ENCODE measurements at places on chromosomes 5 and 9.
A peak's percentile ranks its signal among the peaks of the same experiment; 100 is the strongest.

DNA sequence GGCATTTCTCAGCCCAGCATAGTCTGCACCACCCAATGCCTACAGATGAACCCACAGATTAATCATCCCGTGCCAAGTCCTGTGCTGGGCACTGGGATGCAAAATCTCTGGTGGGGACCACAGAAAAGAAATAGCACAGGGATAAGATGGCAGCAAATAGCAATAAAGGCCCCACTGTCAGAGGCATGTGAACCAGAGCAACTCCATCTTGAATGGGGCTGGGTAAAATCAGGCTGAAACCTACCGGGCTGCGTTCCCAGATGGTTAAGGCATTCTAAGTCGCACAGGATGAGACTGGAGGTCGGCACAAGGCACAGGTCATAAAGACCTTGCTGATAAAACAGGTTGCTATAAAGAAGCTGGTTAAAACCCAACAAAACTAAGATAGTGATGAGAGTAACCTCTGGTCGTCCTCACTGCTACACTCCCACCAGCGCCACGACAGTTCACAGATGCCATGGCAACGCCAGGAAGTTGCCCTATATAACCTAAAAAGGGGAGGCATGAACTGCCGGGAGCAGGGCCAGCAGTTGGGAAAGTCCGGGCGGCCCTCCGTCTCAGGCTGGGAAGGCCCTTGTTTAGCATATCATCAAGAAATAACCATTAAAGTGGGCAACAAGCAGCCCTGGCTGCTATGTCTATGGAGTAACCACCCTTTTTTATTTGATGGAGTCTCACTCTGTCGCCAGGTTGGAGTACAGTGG is 65.2 kb downstream of the C9orf50 start:
- peak; percentile 47 for DNase-seq

- DNase-seq: peak; percentile 47
Measured at GRCh38 chr9:115038178-115038577, 79.8 kb downstream of the TNC start.

DNA sequence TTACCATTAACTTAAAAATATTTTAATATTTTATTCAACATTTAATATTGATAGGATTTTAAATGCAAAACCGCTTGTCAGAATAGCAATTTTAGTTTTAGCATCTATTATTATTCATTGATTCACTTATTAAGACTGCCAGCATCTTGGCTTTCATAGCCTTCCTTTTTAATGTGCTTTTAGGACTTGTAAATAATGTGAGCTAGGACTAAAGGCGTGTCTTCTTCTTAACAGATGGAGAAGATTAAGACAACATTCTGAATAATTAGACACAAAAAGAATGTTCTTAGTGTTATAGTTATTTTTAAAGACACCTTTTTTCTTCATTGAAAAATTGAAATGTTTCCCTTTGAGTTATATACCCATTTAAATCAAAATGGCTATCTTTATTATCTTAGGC is 6.9 kb downstream of the IL31RA start:
- no peak for DNase-seq

DNA sequence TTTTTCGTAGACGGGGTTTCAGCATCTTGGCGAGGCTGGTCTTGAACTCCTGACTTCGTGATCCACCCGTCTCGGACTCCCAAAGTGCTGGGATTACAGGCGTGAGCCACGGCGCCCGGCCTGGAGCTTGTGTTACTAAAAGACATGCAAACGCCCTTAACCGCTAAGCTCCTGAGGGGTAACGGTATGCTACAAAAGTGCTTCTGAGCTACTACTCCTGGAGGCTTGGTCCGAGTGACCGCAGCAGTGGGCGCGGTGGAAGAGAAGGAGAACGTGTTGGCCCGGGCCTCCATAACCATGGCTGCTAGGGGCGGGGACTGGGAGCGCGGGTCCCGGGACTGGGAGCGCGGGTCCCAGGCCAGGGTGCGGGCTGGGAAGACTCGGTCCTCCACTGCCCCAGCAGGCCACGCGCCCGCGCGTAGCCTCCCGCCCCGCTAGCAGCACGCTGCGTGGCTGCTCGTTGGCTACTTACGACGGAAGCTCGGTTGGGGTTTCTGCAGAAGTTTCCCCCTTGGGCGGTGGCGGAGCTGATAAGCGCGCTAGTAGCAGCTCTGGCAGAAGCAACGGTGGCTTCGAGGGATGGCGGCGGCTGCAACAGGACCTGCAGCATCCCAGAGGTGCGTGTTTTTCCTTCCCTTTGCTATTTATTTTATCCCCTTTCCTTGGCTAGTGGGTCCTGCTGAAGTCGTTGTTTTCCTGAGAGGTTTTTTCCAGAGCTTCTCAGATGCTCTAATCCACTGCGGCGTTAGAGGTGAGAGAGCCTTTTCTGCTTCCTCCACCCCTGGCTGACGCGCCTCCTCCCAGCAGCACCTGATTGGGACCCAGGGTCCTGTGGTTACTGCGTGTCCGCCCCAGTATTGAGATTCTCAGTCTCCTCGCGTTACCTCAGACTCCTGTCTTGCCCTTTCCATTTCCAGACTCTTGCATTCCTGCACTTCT is 69.2 kb upstream of the CCDC180 start:
- peak; percentile 88 for DNase-seq

DNA sequence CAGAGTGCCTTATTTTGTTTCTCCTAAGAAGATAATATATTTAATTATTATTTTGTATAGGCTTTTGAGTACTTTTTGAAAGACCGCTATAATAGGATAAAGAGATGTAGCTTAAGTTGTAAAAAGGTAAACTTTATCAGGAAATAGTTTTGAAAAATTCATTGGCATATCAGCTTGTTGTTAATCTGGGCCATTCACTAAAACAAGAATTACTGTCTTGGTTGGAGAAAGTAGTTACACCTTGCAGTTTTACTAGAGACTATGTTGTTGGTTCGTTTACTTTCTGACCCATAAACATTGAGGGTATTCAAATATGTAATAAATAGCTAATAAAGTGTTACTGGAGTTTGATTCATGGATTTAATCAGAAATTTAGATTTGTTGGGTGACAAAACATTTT is 33.7 kb downstream of the TNPO1 start:
- no peak for DNase-seq

DNA sequence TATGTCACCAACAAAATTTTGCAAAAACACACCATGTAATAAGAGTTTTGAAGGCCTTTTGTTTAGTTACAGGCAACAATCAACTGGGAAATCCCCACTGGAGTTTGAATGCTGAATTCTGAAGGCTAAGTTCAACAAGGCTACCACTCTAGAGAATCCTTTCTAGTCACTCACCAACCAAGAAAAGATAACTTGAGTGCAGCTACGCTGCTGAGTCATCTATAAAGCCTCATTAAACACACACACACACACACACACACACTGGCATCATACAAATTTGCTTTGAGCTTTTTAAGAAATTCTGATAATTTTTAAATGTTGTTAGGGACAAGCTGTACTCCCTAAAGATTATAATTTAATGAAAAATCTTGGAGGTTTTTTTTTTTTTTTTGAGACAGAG is 219.6 kb downstream of the DENND1A start:
- DNase-seq: no peak

- DNase-seq: no peak
Measured at GRCh38 chr5:108093186-108093585, 288.7 kb downstream of the FBXL17 start.

DNA sequence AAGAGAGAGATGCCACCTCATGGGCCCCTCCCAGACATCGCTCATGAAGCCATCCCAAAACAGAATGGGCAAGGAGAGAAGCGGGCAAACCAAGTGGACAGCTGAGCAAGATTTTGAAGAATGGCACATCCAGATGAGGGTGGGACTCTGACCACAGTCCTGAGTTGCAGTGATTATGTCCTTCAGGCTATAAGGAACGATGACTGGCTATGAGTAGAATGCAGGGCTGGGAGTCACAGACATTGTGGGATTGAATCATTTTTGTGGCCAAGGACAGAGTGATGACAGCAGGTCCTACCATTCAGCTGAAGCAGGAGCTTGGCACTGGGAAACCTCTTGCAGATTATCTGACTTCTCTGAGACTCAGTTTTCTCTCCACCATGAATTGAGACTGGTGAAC is 245.7 kb upstream of the SLC30A5 start:
- DNase-seq: no peak

- no peak for DNase-seq
Measured at GRCh38 chr5:98064118-98064685, 709.3 kb upstream of the RGMB start.

DNA sequence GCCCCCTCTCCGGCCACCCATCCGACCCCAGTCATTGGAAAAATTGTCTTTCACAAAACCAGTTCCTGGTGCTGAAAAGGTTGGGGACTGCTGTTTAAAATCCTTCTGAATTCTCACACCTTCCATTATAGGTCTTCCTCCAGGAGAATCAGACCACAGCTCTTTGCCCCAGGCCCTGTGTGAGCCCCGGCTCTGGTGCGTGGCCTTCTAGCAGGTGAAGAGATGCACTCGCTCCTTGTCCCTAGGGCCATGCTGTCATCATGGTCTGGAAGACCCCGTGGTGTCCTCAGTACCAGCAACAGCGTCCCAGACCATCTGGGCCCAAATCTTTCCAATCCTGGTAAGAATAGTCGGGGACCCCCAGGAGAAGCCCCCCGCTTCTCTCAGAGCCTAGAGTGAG is 95.2 kb downstream of the DAP start:
- DNase-seq: no peak

- DNase-seq: no peak
Measured at GRCh38 chr5:146213210-146213826, 9.9 kb downstream of the RBM27 start.

GRCh38 chr5:24923400-24923799 is 278.6 kb upstream of the CDH10 start:
- DNase-seq: no peak

DNA sequence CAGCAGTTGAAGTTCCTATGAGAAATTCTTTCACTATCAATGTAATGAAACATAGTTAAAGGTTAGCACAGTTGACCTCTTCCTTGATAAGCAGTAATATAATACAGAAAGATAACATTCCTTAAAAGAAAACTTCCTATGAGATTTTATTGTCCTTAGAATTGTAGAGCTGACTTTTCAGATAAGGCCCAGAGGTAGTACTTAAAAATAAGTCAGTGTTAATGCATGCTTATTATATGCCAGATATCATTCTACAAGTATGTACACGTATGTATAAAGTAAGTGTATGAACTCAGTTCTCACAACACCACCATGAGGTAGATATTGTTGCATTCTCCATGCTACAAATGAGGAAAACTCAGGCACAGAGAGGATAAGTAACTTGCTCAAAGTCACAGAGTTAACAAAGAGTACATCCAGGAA is 15.3 kb downstream of the AP3S1 start:
- no peak for DNase-seq

DNA sequence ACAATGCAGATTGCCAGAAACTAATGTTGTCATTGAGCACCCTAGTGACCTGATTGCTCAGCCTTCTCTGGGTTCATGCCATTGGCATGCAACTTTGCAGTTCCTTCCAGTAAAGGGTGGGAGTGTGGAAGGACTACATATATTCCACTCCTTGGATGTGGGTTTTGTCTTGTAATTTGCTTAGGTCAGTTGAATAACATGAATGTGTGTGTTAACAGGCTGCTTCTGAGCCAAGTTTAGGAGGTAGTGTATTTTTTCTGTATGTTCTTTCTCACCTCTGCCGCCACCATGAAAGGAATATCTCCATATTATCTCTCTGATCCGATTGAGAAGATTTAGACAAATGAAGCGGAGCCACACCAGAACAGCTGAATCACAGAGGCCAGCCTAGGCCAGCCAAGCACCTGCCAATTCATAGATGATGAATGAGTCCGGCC is 1929.6 kb upstream of the CDH6 start:
- DNase-seq: no peak

DNA sequence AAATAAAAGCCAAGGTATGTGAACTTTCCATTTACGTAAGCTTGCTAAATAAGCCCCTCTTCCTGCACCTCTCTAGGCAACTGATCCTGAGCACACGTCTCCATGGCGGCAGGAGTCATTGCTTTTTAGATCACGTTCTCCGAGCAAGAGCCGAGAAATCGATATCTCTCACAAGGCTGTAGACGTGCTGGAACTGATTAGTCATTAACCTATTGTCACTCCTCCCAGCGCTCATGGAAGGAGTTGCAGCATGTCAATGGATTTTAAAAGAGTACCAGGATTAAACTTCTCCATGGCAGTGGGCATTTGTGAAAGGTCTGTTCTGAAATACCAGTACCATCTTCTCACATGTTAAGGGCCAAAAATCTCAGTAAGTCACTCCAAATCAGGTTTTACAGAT is 4.7 kb upstream of the ADCY2 start:
- DNase-seq: no peak

GRCh38 chr5:91727463-91727862 is 344.3 kb upstream of the ARRDC3 start:
- DNase-seq: no peak

- DNase-seq: no peak
Measured at GRCh38 chr9:127066060-127066850, 56.2 kb downstream of the ANGPTL2 start.

DNA sequence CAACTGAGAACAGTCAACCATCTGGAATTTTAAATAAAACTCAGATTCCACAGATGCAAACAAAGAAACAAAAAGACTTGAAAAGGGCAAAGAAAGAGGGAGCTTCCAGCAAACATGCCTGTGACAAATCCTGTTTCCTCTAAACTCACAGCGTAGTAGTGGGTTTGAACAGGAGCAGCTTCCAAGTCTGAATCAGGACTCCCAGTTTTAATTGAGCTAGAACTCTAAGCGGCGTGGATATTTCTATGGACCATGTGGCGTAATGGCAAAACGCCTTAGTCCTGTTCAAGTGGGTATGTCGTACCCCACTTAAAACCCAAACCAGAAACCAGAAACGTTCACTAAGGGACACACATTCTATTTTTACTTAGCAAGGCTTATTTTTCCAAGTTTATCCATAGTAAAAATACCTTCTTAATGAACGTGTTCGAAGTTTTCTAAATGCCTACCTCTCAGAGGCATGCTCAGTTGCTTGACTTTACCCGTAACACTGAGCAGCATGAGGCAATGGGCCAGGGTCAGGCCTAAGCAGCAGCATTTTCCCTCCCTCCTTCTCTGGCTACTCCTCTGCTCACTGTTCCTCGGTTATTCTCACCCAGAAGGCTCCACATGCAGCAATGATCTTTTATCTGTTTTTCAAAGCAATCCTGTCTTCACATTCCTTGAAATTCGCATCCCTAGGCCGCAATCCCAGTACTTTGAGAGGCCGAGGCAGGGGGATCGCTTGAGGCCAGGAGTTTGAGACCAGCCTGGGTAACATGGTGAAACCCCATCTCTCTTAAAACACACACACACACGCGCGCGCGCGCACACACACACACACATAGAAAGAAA is 77.9 kb downstream of the FNBP1 start:
- DNase-seq: no peak

- DNase-seq: no peak
Measured at GRCh38 chr9:129962889-129963703, 79.9 kb downstream of the FNBP1 start.

DNA sequence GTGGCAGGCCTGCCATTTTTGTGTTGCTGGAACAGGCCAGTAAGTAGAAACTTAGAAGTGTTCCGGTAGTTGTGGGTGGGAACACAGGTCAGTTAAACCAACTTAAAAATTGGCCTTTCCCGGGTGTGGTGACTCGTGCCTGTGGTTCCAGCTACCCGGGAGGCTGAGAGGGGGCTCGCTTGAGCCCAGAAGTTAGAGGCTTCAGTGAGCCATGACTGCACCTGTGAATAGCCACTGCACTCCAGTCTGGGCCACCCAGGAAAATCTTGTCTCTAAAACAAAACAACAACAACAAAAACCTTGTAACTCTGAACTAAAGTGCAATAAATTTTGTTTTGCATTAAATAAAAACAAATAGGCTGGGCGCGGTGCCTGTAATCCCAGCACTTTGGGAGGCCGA is 1.4 kb upstream of the NHP2 start:
- DNase-seq: no peak
